ENCODE measurements at places on chromosomes 4 and X.

GRCh38 chr4:40515037-40515397, 114.6 kb downstream of the RBM47 start:
- no peak for DNase-seq

- no peak for DNase-seq
Measured at GRCh38 chr4:106690487-106690886, 321.9 kb upstream of the GIMD1 start.

DNA sequence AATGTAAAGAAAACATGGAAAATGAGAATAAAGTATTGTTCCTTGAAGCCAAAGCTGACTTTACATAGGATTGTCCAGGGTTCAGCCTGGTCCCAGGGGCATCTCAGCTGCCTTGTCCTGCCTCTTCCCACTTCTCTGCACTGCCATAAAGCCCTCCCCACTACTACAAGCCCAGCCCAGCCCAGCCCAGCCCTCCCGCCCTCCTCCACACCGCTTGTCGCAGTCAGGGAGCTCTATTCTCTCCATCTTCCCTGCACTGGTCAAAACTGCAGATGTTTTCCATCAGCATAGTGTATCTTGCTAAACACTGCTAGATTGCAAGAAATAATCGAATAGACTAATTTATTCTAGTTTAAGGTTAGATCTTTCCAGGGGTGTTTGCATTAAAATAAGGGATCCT, 100.3 kb downstream of the TENM3 start:
- DNase-seq: no peak

DNA sequence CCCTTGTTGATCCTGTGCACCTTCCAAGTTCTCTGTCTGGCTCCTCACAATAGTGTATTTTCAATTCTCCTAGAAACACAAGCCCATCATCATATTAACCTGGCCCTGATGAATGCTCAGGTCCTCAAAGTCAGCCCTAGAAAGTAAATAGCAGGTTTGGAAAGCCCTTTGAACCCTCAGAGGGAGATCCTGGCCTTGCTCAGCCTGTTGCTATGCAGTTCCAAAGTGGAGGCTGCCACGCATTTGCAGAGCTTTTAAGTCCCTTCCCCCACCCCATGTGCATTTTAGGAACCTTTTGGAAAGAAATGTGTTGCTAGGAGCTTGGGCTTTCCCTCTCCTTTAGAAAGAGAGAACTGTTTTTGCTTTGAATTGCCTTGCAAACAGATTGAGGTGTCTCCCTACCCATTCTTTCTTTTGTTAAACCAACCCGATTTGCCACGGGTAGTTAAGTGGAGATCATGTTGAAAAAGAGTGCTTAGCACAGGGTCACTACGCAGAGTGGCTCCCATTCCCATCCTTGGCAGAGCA, 12.2 kb downstream of the MAMLD1 start:
- DNase-seq: no peak

GRCh38 chr4:57280481-57280880, 170.3 kb upstream of the IGFBP7 start:
- no peak for DNase-seq

GRCh38 chr4:186981161-186981560, 257.5 kb upstream of the FAT1 start:
- DNase-seq: no peak

DNA sequence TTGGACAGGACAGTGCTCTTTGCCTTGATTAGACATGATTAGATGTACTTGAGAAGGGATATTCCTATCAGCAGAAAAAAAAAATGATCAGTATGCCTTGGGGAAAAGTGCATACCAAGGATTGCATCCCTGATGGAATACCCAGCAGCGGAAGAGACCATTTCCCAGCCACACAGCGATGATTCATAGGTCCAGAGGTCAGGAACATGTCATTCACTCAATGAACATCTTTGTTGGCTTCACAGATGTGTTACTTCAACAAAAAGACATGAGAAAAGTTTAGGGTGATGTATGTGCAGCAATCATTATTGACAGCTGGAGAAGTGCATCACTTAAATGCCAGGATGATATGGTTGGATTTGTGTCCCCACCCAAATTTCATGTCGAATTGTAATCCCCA, 293.5 kb downstream of the ZNF674 start:
- DNase-seq: no peak

GRCh38 chr4:102036619-102037376, 246.3 kb downstream of the BANK1 start:
- DNase-seq: no peak

GRCh38 chr4:150206265-150206664, 128.0 kb downstream of the DCLK2 start:
- no peak for DNase-seq

GRCh38 chr4:41949531-41949930, 14.3 kb downstream of the TMEM33 start:
- no peak for DNase-seq

DNA sequence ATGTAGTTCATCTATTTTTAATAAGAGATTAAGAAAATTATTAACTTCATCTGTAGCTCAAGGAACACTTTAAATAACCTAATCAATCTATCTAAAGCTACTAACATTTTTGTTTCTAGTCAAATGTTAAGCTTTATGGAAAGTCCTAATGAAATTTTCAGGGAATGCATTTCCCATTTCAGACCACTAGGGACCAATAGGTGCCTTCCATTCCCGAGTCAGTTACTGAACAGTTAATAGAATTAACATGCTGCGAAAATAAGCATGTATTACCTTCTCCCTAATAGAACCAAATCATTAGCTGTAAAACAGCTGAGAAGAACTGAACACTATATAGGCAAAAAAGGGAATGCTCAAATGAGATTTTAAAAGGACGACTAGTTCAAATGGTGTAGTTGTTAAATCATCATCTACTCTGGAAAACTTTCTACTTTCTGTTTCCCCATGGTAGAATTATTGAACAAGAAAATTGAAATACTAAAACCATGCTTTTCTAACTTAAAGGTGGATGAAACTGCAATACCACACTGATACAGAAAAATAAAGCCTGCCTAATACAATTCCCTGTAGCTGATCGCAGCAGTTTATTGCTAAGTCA, 22.5 kb downstream of the STX18 start:
- DNase-seq: no peak

DNA sequence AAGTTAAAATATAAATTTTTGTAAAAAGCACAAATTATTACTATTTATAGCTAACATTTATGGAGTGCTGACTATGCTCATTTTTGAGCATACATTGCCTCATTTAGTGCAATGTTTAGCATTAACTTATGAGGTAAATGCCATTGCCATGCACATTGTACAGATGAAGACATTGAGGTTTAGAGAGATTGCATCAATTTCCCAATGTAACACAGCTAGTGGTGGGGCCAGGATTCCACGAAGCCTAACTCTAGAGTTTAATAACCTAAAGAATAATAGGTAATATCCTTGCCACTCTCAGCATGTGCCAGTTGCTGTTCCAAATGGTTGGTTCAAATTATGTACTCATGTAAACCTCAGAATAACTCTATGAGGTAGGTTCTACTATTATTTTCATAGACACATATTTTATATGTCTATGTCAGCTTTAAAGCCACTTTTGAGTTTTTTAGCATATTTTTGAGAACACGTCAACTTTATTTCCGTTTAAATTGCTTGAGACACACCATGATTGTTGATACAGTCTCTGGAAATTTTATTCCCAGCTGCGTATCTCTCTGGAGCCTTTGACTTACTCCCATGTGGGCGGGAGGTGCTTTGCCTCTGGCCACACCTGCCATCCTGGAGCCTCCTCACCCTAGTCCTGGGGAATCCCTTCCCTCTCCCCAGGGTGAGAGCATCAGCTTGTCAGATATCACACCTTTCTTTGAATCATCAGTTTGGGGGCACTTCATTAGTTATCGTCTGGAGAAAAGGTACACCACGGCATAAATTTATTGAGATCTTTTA, 10.8 kb upstream of the ADH1A start:
- no peak for DNase-seq

DNA sequence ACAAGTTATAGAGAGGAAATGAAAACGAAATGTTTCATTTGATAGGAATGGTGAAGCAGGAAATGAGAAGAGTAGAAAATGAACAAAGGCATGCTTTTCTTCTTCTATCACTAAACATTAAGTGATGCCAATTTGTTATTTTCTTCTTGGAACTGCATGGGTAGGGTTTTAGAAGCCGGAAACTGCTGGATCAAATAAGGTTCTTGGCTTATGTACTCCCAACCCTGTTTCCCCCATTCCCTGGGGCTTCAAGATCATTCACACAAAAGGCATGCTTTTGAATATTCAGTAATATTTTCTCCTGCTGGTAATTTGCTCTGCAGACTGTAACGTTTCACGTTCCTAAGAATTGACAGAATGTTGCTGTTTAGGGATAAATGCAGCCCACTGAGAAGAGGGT, 224.1 kb downstream of the NLGN4X start:
- DNase-seq: no peak

- DNase-seq: peak; percentile 18
Measured at GRCh38 chr4:1048773-1049590, 37.6 kb downstream of the FGFRL1 start.

All from T-helper 2 cell treated with Interferon-gamma antibody and Interleukin-4, amounts not matched to agents 5 μg/mL and 100 μg/mL, for 36 hours (primary cell).